ENCODE measurements at places on chromosomes 11 and 22. TPM values are rescaled to one million over a fixed set of nuclear protein-coding genes. Genes with fewer than 3 reads are reported as not detected.

DNA sequence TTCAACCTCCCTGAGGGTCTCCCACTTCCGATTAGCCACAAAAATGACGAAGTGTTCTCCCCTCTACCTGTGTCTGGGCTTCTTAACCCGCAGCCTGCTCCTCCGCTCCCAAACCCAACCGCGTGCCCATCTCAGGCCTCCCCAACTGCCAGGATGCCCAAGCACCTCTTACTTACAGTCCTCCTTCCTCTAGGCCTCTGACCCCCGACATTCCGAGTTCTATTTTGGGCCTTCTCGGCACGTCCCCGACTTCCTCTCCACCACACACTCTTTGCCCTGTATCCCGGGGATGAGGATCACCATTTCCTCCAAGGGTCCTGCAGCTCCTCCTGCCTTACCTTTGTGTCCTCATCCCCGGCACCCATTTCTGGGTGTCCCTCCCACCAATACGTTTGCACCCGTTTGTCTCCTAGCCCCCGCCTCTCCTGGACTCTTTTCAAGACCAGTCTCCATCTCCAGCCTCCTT, 388 bp upstream of the MUS81 start:
- no peaks in the 10 kb centered on the region for H3K27me3 ChIP-seq
- peaks cover 24% of the 10 kb centered on the region for H3K36me3 ChIP-seq
- peaks cover 17% of the 10 kb centered on the region for H3K4me1 ChIP-seq
- H3K4me3 ChIP-seq, result peak overlapping the region; percentile 92
- peak; percentile 57 for DNase-seq

ARFGAP2 gene
- 131 TPM for total RNA-seq

DNA sequence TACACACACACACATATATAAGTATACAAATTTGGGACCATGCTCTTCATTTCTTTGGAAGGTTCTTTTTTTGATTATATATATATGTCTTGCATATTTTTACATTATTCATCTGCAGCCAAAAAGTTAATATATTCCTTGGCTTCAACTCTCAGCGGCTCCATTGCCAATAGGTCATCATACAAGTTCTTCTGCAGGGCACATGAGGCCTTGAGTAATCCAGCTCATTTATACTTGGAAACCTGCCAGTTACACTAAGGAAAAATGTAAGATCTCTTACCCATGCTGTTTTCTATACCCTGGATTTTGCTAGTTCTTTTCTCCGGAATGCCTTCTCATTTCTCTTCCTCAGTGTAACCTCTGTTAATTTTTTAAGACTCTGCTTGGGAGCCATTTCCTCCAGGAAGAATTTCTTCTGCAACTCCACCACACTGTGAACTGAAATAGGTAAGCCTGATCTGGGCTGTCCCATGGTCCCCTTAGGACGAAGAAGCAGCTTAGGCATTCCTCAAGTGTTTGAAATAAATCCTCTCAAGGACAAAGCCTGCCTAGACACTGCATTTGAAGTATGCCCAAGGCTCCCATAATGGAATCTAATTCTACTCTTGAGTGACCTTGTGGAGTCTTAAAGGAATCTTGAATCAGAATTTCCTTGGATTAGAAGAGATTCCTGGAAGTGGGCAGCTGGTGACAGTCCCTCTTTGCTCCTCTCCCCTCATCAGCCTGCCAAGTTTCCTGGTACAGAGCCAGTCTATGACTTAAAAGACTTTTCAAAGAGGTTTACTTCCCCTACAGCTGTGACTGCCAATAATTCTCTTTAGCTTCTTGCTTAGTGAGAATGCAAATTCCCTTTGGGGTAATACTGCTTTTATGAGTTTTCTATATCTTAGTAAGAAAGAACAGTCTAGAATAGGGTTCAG, 182.8 kb downstream of the C11orf87 start:
- no peak overlapping the region for H3K4me3 ChIP-seq
- H3K36me3 ChIP-seq, result no peaks in the 10 kb centered on the region
- no peaks in the 10 kb centered on the region for H3K27me3 ChIP-seq
- no peak overlapping the region for H3K27ac ChIP-seq
- peak; percentile 4 for DNase-seq
- H3K4me1 ChIP-seq, result no peaks in the 10 kb centered on the region

DNA sequence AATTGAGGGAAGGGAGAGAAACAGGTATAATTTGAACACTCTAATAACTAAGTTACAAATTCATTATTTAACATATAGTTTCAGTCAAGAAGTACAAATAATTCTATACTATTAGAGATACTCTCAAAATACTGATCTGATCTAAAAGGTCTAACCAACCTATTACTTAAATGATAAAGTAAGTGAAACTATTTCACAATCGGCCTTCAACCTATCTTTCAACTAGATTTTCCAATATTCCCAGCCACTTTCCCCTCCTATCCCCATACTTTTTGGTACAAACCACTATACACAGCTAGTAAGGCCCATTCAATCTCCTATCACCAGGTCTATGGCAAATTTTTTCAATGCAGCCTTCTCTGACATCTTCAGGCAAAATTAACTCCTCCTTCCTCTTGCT, 106.7 kb downstream of the SIK3 start:
- no peaks in the 10 kb centered on the region for H3K27me3 ChIP-seq
- no peaks in the 10 kb centered on the region for H3K36me3 ChIP-seq
- H3K27ac ChIP-seq, result no peak overlapping the region

- DNase-seq, result no peak
- H3K4me1 ChIP-seq, result peaks cover 14% of the 10 kb centered on the region
- no peaks in the 10 kb centered on the region for H3K27me3 ChIP-seq
- no peaks in the 10 kb centered on the region for H3K36me3 ChIP-seq
These were observed 743 bp upstream of the RCE1 start for GRCh38 chr11:66842501-66842895.

MOGAT2 gene
- total RNA-seq, result not detected

DNA sequence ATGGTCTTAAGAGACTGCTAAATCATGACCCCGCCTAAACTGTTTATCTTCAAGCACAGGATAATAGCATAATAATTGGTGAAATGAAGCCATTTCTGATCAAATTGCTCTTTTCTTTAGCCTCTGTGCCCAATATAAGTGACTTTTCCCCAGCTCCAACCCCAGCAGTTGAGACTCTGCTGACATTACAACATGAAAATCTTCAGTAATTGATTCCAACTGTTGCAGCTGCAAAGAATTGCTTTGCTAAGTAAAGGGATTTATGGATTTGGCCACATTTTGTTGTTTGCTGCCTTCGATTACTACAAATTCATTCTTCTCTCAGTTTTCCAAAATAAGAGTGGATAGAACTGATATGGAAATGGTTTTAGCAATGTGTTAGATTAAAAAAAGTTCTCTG, 576.7 kb upstream of the LRRC4C start:
- DNase-seq, result no peak
- H3K27me3 ChIP-seq, result no peaks in the 10 kb centered on the region
- no peak overlapping the region for H3K4me3 ChIP-seq
- no peaks in the 10 kb centered on the region for H3K36me3 ChIP-seq

CYTH4 gene
- not detected for total RNA-seq

GRCh38 chr11:80650966-80651365, 1210.1 kb upstream of the TENM4 start:
- H3K4me3 ChIP-seq, result no peak overlapping the region
- no peaks in the 10 kb centered on the region for H3K4me1 ChIP-seq
- H3K27me3 ChIP-seq, result no peaks in the 10 kb centered on the region

KDM4D gene
- 1.4 TPM for total RNA-seq

C11orf65 gene
- not detected for total RNA-seq

RFPL3 gene
- not detected for total RNA-seq

- H3K27me3 ChIP-seq, result no peaks in the 10 kb centered on the region
- H3K4me1 ChIP-seq, result no peaks in the 10 kb centered on the region
- no peak overlapping the region for H3K4me3 ChIP-seq
- no peak for DNase-seq
- no peak overlapping the region for H3K27ac ChIP-seq
These were observed 28.8 kb downstream of the CHKA start for GRCh38 chr11:68092411-68092810.

- H3K27ac ChIP-seq, result no peak overlapping the region
- H3K27me3 ChIP-seq, result no peaks in the 10 kb centered on the region
- H3K36me3 ChIP-seq, result no peaks in the 10 kb centered on the region
- H3K4me3 ChIP-seq, result no peak overlapping the region
- DNase-seq, result peak; percentile 30
These were observed 28.3 kb upstream of the SOX10 start for GRCh38 chr22:38012604-38013072.

DNA sequence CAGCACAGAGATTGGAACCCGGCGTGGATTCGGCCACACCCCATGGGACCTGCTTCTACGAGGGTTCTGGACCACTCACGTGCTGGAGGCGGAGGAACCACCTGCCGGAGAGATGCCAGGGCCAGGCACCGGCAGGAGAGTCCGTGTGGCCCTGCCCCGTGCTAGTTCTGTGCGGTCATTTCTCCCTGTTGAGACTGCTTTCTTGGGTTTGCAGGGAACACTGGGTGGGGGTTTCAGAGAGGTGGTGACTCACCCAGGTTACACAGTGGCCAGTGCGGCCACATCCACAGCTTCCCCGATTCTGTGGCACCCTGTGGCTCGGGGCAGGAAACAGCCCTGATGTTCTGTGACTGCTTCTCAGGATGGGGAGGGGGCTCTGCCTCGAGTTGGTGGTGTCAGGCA, 3.6 kb upstream of the PHLDA2 start:
- H3K4me1 ChIP-seq, result peaks cover 14% of the 10 kb centered on the region
- H3K36me3 ChIP-seq, result no peaks in the 10 kb centered on the region
- H3K4me3 ChIP-seq, result peak overlapping the region; percentile 26

All from GM23248 (cell line).